ENCODE measurements at places on chromosomes 2 and 18.

GRCh38 chr2:223797037-223797436 is 40.3 kb downstream of the AP1S3 start:
- H3K27ac ChIP-seq: no peak overlapping the region
- no peaks in the 10 kb centered on the region for H3K4me1 ChIP-seq
- no peaks in the 10 kb centered on the region for H3K36me3 ChIP-seq

DNA sequence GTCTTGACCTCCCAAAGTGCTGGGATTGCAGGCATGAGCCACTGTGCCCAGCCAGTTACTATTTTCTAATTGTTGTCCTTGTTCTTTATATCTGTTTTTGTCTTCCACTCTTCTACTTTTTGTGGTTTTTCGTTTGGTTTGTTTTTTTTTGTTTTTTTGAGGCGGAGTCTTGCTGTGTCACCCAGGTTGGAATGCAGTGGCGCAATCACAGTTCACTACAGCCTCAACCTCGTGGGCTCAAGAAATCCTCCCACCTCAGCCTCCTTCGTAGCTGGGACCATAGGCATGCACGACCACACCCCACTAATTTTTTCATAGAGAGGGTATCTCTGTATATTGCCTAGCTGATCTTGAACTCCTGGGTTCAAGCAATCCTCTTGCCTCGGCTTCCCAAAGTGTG is 100.7 kb downstream of the EHBP1 start:
- DNase-seq: no peak
- H3K27ac ChIP-seq: no peak overlapping the region
- no peaks in the 10 kb centered on the region for H3K27me3 ChIP-seq
- H3K36me3 ChIP-seq: peaks cover 4% of the 10 kb centered on the region

- peak overlapping the region; percentile 56 for H3K27ac ChIP-seq
- H3K36me3 ChIP-seq: no peaks in the 10 kb centered on the region
- no peaks in the 10 kb centered on the region for H3K27me3 ChIP-seq
Observed at GRCh38 chr2:145066151-145066661, 546.3 kb upstream of the ZEB2 start.

DNA sequence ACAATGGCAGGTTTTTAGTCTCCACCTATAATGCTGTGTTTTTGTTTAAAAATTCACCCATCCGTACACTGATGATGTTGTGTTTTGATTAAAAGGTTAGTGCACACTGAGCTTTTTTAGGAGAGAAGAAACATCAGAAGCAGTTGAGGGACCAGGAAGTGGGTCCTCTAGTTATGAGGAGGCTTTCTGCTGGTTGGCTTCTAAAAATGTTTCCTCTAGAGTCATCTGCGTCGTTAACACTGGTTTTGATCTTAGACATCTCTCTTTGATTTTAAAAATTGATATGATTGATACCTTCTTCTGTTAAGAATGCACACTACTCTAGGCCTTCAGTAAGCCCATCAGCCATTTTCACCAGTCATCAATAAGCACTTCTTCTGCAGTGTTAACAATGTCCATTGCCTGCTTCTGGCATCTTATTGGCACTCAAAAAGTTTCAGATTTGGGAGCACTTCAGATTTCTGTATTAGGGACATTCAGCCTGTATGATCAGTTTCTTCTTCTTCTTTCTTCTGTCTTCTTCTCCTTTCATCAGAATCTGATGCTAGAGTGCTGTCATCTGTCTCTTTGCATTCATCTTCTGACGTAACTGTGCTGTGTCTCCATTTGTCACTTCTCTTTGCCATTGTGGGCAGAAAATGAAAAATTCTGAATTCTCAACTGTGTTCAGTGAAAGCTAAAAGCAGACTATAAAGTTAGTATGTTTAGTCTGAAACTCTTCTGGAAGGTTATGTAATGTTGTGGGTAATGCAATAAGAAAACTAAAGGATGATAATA is 56.3 kb downstream of the PHLPP1 start:
- no peaks in the 10 kb centered on the region for H3K27me3 ChIP-seq
- H3K4me3 ChIP-seq: no peak overlapping the region
- no peaks in the 10 kb centered on the region for H3K36me3 ChIP-seq
- no peaks in the 10 kb centered on the region for H3K4me1 ChIP-seq
- no peak overlapping the region for H3K27ac ChIP-seq

DNA sequence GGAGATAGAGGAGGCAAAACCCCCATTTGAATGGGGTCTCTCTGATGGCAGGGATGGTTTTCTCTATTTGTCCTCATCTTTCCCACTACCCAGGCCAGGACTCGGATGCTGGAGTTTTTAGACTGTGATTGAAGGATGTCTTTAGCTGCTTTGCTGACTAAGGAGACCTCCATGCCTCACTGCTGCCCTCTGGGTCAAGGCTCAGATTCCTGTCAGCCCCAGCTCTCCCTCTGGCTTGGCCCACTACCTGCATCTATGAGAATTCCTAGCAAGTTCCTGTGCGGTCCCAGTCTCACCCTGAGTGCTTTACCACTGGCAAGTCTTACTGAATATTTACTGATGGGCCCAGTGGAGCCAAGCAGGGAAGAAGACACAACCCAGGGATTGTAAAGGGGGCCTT is 184.0 kb downstream of the CELF4 start:
- H3K36me3 ChIP-seq: no peaks in the 10 kb centered on the region
- no peaks in the 10 kb centered on the region for H3K27me3 ChIP-seq
- DNase-seq: no peak
- no peaks in the 10 kb centered on the region for H3K4me1 ChIP-seq

GRCh38 chr18:48896875-48897511 is 53.8 kb downstream of the SMAD7 start:
- no peak overlapping the region for H3K4me3 ChIP-seq
- no peaks in the 10 kb centered on the region for H3K27me3 ChIP-seq
- H3K4me1 ChIP-seq: peaks cover 6% of the 10 kb centered on the region
- H3K27ac ChIP-seq: peak overlapping the region; percentile 74
- H3K36me3 ChIP-seq: no peaks in the 10 kb centered on the region

GRCh38 chr2:68330691-68331090 is 10.9 kb upstream of the CNRIP1 start:
- H3K4me3 ChIP-seq: no peak overlapping the region
- no peak for DNase-seq
- no peaks in the 10 kb centered on the region for H3K36me3 ChIP-seq
- no peaks in the 10 kb centered on the region for H3K27me3 ChIP-seq

DNA sequence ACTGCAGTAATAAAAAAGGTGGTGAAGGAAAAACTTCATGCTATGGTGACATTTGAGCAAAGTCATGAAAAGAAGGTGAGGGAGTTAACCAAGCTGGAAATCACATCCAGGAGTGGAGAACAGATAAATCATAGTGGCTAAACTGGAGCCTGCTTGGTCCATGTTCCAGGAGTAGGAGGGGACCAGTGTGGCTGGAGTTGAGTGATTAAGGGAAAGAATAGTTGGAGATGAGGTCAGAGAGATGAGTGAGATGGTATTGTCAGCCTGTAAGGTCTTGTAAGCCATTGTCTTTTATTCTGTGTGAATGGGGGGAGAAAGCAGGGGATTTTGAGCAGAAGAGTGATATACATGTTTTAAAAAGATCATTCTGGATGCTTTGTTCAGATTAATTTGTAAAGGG is 52.3 kb downstream of the NABP1 start:
- H3K27ac ChIP-seq: no peak overlapping the region
- DNase-seq: no peak
- no peaks in the 10 kb centered on the region for H3K36me3 ChIP-seq
- H3K27me3 ChIP-seq: no peaks in the 10 kb centered on the region

- H3K27ac ChIP-seq: no peak overlapping the region
- H3K4me1 ChIP-seq: no peaks in the 10 kb centered on the region
- no peak for DNase-seq
- H3K4me3 ChIP-seq: no peak overlapping the region
Observed at GRCh38 chr2:38246105-38246504, 131.0 kb downstream of the ATL2 start.

- no peaks in the 10 kb centered on the region for H3K4me1 ChIP-seq
- DNase-seq: no peak
- no peaks in the 10 kb centered on the region for H3K27me3 ChIP-seq
- no peak overlapping the region for H3K27ac ChIP-seq
Observed at GRCh38 chr2:10240911-10241610, 61.6 kb upstream of the HPCAL1 start.

GRCh38 chr2:164757934-164758695 is 83.5 kb downstream of the COBLL1 start:
- no peaks in the 10 kb centered on the region for H3K36me3 ChIP-seq
- H3K27me3 ChIP-seq: no peaks in the 10 kb centered on the region
- peaks cover 16% of the 10 kb centered on the region for H3K4me1 ChIP-seq
- H3K4me3 ChIP-seq: no peak overlapping the region
- no peak for DNase-seq

DNA sequence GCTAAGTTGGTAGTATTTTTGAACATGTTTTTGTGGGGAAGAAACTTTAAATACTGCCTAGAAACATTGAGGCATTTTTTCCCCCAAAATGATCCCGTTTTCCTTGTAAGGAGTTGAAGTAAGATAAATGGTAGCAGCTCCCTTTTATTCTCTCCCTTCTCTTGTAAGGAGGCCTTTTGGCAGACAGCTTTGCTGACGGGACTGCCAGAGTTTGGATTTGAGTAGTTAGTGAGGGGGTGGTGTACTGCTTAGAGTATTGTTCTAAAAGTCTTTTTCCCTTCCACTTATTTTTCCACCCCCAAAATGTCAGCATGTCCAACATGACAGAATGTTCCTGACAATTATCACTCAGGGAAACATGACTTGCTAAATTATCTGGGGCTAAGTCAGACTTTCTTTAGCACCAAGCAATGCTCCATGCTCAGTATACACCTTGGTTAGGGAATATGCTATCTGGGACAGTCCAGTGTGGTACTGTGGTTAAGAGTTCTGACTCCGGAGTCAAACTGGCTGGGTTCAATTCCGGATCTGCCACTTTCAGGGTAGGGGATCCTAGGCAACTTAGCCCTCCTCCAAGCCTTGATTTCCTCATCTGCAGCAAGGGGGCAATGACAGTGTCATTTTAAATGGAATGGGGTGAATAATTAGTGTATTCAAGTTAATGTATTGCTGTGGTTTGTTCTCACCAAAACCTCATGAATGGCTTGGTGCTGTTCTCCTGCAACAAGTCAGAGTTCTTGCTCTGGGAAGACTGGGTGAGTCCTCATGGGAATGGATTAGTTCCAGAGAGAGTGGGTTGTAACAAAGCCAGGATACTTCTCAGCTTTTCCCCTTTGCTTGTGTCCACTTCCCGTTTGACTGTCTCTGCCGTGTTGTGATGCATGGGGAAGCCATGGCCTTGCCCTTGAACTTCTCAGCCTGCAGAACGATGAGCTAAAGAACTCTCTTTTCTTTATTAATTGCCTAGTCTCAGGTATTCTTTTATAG is 116.2 kb downstream of the TANC1 start:
- peak overlapping the region; percentile 80 for H3K27ac ChIP-seq
- H3K4me3 ChIP-seq: no peak overlapping the region
- no peak for DNase-seq
- H3K27me3 ChIP-seq: no peaks in the 10 kb centered on the region
- no peaks in the 10 kb centered on the region for H3K36me3 ChIP-seq

DNA sequence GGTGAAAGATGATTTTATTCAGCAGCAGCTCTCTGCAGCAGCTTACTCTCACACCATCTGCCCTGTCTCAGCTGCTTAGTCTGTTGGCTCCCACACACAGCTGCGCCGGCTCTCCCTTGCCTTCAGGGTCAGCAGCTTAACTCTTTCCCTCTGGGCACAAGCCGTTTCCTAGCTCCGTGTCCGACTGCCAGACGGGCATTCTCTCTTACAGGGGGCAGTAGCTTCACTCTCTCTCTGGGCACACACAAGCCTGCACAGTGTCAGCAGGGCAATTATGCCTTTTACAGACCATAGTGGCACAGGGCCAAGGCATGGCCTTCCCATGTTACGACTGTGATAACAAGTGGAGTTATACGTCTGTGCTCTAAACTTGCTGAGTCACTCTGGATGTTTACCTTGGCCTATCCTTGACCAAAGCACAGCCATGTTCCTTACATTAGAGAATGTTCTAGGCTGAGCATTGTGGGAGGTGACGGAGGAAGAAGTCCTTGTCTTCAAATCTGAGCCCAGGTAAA is 31.7 kb downstream of the PCARE start:
- no peak overlapping the region for H3K4me3 ChIP-seq
- no peak for DNase-seq
- H3K4me1 ChIP-seq: no peaks in the 10 kb centered on the region

GRCh38 chr2:206287197-206287596 is 12.7 kb downstream of the ZDBF2 start:
- H3K27ac ChIP-seq: no peak overlapping the region
- H3K36me3 ChIP-seq: no peaks in the 10 kb centered on the region
- no peaks in the 10 kb centered on the region for H3K4me1 ChIP-seq
- no peak overlapping the region for H3K4me3 ChIP-seq
- H3K27me3 ChIP-seq: no peaks in the 10 kb centered on the region

DNA sequence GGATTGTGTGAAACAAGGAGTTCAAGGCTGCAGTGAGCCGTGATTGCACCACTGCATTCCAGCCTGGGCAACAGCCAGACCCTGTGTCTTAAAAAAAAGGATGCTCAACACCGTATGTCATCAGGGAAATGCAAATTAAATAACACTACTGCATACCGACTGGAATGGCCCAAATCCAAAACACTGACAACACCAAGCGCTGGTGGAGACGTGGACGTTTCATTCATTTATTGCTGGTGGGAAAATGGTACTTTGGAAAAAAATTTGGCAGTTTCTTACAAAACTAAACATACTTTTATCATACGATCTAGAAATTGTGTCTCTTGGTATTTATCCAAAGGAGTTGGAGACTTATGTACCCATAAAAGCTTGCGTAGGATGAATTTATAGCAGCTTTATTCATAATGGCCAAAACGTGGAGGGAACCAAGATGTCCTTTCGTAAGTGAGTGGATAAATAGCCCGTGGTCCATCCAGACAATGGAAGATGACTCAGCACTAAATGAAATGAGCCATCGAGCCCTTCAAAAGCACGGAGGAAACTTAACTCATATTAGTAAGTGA is 24.2 kb downstream of the NEU4 start:
- no peak overlapping the region for H3K27ac ChIP-seq
- DNase-seq: no peak
- H3K4me3 ChIP-seq: no peak overlapping the region
- no peaks in the 10 kb centered on the region for H3K36me3 ChIP-seq

DNA sequence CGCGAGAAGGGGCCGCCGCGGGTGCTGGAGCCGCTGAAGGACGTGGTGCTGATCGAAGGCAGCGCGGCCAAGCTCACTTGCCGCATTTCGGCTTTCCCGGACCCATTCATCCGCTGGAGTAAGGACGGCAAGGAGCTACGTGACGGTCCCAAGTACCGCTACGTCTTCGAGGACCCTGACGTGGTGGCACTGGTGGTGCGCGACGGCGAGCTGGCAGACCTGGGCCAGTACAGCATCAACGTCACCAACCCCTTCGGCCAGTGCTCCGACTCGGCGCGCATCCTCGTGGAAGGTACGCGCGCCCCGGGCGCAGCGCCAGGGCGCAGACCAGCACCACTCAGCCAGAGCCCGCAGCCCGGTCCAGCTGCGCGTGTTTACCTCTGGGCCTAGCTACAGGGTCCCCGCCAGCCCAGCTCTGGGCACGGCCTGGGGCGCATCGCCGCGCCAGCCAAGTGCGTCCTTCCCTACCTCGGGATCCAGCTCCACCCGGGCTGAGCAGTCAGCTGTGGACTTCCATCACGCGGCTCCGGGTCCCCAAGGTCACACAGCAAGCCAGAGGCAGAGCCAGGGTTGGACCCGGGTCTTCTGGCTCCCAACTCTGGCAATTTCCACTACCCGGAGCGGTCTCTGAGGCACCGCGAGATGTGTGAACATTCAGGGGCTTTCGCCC is 1.7 kb upstream of the GMPPA start:
- H3K27me3 ChIP-seq: no peaks in the 10 kb centered on the region
- H3K36me3 ChIP-seq: peaks cover 6% of the 10 kb centered on the region
- H3K27ac ChIP-seq: peak overlapping the region; percentile 99
- no peak for DNase-seq
- peak overlapping the region; percentile 85 for H3K4me3 ChIP-seq

- no peaks in the 10 kb centered on the region for H3K27me3 ChIP-seq
- H3K4me3 ChIP-seq: no peak overlapping the region
- H3K4me1 ChIP-seq: no peaks in the 10 kb centered on the region
- no peaks in the 10 kb centered on the region for H3K36me3 ChIP-seq
- no peak for DNase-seq
Observed at GRCh38 chr2:68396093-68396492, 31.0 kb downstream of the PLEK start.

All from ascending aorta (tissue), 2 donors.